Stimulated activated CD4-positive, alpha-beta T cell treated with anti-CD3 and anti-CD28 coated beads, Interleukin-1b, Interleukin-23, amount 100 ng/mL, for 48 hours (primary cell): ENCODE measurements at places on chromosomes 2 and 18.

- DNase-seq = no peak
Measured at GRCh38 chr2:237261327-237261726, 152.6 kb downstream of the COL6A3 start.

GRCh38 chr2:235070063-235070706, 118.4 kb downstream of the SH3BP4 start:
- no peak for DNase-seq

DNA sequence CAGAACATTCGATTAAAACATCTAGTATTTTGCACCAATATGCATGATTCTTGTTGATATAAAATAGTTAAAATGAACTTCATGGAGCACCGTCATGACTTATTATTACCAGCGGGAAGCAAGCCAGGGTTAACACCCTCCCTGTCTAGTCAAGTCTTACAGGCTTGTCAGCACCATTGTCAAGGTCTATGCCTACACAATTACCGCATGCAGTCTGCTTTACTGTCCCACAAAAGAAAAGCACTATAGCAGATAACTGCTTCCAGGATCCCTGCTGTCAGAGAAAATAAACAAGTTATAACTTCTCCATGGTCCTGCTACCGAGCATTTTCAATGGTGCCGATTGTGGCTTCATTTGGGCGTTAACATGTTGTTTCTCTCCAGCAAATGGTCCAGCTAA, 968.0 kb upstream of the FAM98A start:
- DNase-seq = no peak

DNA sequence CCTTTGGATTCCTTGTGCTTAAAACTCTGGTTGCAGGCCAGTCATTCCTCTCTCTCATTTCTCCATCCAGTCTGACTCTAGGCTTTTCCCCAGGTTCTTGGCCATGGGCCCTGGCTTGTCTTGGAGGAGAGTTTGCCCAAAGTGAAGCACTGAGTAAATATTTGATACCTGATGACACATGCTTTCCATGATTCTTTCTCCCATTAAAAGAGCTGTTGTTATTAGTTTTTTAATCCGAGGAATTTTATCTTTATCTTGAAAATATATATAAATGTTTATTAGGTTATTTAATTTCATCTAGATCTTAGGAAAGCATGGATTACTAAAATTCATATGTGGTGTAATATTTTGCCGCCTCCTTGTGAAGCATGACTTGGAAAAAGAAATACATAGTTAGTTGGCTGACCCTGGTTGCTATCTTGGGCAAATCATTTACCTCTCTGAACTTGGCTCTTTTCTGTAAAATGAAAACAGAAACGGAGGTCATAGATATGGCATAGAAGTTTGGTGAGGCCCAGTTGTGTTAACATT, 650.1 kb downstream of the SLC4A3 start:
- no peak for DNase-seq

DNA sequence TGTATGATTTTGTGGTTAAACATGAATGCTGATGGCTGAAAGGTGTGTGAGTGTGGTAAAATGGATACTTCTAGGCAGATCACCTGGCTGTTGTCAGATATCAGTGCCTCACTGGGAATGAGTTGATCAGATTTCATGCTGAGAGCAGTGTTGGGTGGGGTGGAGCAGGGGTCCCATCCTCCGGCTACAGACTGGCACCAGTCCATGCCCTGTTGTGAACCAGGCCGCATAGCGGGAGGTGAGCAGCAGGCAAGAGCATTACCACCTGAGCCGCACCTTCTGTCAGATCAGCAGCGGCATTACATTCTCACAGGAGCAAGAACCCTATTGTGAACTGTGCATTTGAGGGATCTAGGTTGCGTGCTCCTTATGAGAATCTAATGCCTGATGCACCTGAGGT, 78.7 kb downstream of the GLI2 start:
- DNase-seq = no peak

DNA sequence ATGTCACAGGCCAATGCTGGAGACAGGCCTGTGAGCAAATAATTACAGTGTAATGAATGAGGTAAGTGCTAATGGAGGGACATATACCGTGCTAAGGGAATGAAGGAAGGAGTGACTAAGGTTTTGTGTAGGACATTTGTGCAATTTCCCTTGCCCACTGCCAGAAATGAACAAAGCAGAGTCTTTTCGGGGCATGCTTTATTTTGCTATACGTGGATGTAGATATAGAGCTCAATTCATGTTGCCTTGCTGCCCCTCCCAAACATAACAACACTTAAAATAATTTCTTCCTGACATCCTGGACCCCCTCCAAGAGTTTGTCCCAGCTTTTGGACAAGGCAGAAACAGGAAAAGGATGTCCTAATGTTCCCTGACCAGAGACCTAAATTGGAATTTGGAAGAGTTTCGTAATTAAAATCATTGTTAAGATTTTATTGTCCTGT, 23.7 kb upstream of the CD28 start:
- no peak for DNase-seq
